ENCODE measurements at places on chromosomes 2 and 18. TPM values are rescaled to one million over a fixed set of nuclear protein-coding genes. Genes with fewer than 3 reads are reported as not detected.

DNA sequence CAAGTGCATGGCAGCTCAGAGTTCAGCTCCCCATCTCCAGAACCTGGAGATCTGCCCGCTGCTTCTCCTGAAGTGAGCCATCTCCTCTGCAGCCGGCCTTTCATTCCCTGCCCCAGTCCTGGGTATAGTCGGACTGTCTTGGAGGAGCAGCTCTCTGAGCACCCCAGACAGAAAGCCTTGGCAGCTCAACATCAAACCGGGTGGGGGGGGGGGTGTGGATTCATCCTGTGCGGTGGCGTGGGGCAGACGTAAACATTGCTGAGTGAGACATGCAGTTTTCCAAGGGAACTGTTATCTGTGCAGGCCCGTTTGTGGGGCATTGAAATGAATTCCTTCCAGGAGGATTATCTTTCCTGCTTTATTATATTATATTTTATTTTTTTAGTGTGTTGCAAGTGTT, 125.9 kb upstream of the MYCN start:
- no peak for DNase-seq

VWA3B gene
- 0.18 TPM for total RNA-seq

YES1 gene
- 31.1 TPM for total RNA-seq

DNA sequence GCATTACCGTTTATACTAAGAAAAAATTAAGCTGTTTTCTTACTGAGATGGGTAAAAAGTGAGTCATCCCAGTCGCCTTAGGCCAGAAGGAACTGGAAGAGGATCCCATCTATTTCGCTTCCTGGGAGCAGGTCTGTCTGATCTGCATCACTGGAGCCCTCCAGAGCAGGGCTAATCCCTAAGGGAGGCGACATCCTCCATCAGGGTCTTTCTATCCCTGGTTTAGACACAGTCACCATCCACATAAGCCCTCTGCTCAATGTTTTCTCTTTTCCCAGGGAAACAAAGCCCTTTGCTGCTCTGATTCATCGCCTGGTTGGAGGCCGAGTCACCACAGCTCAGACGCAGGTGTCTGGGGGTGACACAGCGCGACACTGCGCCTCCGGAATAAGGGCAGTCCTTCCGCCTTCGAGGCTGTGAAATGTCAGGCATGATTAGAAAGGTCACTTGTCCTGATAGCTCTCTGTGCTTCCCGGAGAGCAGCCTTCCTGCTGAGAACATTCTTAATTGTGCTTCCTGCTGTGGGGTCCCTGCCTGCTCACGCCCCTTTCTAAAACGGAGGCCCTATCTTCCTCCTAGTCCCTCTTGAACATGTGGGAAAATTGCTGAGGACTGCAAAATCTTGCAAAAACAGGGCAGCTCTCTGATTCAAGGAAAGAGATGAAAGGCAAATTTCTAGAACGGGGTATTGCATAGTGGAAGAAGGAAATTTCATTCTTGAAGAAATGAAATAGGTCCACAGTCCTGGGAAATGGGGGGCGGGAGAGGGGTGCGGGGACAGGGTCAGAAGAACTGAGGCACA, 56.3 kb downstream of the MARCHF4 start:
- no peak for DNase-seq

ANO7 gene
- total RNA-seq: 1.3 TPM
